CD4-positive, alpha-beta T cell treated with Interleukin-4 for 1 hour (primary cell): ENCODE measurements at places on chromosomes 1 and 21.

DNA sequence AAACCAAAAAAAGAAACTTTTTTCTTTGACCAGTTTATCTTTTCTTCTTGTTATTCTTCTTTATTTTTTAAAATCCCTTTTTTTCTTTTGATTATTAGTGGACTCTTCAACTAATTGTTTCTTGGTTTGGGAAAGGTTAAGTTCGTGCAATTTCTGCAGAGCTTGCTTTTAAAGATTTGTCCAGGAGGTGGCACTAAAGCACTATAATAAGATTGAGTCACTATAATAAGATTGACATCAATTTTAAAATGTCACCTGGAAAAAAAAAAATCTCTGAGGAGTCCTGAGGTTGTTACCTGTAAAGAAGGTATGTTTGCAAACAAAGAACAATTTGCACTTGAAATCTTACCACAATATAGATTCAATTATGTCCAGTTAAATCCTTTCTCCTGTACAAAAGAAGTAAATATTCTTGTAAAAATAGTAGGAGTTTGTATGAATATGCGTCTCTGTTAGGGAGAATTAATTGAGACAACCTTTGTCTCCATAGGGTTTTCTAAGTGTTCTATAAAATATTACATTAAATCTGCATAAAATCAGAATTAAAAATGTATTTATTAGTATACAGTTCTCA is 166.7 kb downstream of the ADGRL4 start:
- DNase-seq = no peak

DNA sequence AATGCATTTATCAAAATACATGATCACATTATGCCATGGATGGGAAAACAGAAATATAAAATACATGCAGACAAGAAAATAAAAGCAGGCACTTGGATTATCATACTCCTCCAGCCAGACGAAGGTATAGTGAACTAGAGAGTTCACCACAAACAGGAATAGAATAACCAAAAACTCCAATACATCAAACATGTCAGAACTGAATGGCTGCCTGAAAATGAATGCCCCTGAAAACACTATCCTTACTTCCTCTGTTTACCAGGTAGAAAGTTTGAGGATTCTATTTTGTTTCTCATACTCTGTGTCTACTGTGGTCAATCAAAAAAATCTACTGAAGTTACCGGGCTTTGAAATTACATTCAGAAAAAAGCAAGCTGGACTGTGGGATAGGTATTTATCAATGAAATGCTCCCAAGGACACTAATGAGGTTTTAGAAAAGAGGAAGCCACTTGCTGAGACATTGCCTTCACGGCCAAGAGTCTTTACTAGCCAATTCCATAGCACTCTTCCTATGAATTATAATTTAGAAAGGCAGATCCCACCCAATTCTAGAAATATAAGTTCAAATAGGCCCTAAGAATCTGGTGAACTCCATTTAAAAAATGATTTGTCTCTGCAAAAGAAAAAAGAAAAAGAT is 197.7 kb downstream of the SMYD3 start:
- DNase-seq = no peak

GRCh38 chr1:213884942-213885341 is 102.8 kb upstream of the PROX1 start:
- no peak for DNase-seq

DNA sequence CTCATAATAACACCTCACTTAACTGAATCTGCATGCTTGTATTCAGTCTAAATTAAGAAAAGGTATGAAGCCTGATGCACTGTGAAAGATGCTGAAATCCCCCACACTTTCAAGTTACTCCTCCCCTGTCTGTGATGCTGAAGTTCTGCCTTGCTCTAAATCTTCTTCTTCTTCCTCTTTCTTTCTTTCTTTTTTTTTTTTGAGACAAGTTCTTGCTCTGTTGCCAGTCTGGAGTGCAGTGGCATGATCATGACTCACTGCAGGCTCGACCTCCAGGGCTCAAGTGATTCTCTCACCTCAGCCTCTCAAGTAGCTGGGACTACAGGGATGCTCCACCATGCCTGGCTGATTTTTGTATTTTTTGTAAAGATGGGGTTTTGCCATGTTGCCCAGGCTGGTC is 231.0 kb upstream of the B3GALT2 start:
- DNase-seq = peak; percentile 22

DNA sequence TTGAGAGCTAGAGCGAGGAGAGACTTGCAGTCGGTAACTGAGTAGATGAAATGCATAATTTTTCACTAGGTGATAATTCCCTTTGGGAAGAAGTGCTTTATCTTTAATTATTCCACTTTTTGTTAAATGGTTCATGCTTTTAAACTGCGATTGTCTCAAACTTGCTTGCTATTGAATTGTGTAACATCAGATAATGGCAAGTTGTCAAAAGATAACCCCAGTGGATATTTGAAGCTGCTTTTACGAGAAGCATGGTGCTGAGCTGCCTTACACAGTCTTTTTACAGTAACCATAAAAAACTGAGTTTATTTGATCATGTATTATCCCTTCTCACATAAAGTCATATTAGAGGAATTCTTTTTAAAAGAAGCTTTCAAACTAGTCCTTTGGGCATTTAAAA is 30.2 kb downstream of the TMEM50B start:
- DNase-seq = no peak

DNA sequence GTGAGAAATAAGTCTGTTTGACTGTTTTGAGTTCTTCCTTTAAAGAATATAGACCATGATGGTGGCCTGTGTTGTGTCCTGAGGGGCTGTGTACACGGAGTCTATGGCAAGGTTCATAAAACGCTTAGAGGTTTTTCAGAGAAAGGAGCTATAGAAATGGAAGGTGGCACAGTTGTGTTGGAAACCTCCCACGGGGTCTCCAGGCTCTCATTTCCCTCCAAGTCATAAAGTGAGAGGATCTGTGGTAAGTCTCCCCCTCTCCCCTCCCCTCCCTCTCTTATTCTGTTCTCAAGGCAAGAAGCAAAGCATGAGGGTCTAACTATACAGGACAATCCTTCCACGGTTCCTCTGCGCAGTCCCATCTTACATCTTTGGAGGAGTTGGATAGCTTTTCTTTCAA is 139.2 kb downstream of the KIF26B start:
- no peak for DNase-seq

DNA sequence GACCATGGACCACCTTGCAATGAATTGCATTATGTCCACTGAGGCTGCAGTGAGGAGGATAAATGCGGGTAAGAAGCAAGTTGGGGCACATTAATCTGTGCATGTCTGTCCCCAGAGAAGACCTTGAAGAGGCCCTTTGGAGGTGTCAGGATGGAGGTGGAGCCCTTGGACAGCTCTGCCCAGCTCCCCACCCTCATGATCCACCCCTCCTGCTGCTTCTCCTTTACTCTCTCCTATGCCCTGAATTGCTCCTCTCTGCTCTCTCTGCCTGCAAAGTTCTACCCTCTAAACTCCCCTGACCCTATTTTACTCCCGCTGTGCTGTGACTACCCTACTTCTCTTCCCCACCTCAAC is 292.4 kb upstream of the USP24 start:
- no peak for DNase-seq

DNA sequence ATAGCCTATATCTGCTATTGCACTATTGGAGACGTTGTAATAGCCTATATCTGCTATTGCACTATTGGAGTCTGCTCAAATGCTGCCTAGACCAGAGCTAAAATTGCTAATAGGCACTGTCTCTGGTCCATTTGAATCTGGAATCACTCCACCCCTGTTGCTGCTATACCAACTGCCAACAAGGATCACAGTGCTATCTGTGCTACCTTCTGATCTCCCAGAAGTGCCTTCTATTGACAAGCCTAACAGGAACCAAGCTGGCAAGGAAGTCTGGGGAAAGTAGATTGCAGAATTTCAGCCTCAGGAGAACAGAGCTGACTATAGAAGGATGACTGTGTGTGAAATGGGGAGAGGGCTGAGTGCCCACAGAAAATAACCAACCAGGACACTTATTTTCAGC is 15.9 kb downstream of the RWDD3 start:
- DNase-seq = no peak

GRCh38 chr1:9321480-9321849 is 28.8 kb downstream of the SPSB1 start:
- DNase-seq = no peak

- DNase-seq = no peak
Observed at GRCh38 chr1:81432059-81432458, 368.7 kb upstream of the ADGRL2 start.
